Stimulated activated CD8-positive, alpha-beta memory T cell treated with anti-CD3 and anti-CD28 coated beads, Interleukin-2, amount 100 ng/mL, for 1 hour (primary cell): ENCODE measurements at places on chromosomes 12 and 14.

GRCh38 chr14:92748259-92749016 lies at the start of gene LGMN:
Gene LGMN (minus strand): TSS chr14:92748627. CDS start chr14:92732786, 15,841 bp downstream.
- DNase-seq, result peak; percentile 73

DNA sequence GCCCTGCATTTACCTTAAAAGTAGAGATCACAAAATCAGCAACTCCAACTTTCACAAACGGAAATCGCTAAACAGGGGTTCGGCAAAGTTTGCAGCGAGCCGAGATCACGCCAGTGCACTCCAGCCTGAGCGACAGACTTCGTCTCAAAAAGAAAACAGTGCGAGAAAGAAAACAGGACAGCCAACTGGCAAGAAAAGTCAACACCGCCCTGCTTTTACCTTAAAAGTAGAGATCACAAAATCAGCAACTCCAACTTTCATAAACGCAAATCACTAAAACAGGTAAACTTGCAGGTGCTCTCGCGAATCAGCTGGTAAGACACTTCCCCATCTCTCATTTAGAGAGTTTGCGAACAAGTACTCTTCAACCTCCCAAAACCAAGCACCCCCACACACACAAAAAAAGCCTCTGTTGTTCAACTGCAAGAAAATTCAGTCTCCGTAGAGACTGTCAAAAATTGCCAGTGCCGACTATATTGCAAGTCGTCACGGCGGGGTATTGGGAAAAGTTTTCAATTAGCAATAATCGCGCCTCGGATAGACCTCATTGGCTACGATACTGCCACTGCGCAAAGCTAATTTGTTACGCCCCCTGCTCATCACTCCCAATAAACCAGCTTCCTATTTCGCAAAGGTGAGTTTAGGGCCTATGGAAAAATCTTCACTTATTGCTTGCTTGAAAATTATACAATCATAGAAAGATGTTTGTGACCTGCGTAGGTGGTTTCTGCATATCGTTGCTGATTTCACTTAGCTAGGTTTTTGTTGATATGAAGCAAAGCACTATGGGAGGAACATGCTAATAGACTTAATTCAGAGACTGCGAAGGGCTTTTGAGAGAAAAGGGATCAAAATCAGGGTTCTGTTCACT lies at the start of gene RNU4-1:
RNU4-1 (minus strand) TSS at position 577 of the 871 bp plus-strand sequence.
- DNase-seq, result peak; percentile 57

DNA sequence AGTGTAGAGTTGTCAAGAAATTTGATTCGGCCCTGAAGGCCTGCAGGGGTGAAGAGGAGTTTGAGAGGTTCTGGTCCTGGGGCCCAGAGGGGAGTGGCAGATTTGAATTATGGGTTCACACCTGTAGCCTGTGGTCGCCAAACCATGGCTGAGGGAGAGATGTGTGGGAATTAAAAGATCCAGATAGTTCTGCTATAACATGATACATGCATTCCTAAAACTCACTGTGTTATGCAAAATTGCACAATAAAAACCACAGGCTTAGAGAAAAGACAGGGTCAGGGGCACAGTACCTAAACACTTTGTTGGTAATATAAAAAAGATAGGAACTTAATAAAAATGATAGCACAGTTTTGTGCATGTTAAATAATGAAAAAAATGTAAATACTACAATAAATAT lies 106.2 kb downstream of the TMEM30B start:
- DNase-seq, result no peak

DNA sequence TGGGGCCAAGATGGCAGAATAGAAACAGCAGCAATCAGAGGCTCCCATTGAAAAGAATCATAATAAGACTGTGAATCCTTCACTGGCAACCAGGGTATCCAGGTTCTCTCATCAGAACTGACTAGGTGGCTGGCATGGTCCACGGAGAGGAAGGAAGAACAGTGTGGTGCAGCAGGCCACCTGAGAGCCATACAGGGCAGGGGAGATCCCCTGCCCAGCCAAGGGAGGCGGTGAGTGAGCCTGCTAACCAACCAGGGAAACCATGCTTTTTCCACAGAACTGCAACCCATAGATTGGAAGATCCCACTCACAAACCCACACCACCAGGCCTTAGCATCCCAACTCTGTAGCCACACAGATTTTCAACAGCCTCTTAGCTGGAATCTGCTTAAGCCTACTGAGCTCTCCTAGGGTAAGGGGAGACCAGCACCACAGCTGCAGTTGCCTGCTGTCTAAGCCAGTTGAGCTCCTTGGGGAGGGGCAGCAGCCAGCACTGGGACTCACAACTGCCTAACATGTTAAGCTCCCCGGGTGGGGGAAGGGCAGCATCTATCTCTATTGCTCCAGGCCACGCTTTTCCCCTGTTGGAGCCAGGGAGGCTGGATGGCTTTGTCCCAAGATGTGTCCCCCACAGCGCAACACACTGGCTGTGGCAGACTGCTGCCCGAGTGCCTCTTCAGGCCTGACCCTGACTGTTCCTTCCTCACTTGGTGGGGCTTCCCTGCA lies 342.6 kb upstream of the CCDC196 start:
- no peak for DNase-seq

- DNase-seq, result no peak
These were observed 45.4 kb downstream of the BCAT1 start for GRCh38 chr12:24903329-24904088.

DNA sequence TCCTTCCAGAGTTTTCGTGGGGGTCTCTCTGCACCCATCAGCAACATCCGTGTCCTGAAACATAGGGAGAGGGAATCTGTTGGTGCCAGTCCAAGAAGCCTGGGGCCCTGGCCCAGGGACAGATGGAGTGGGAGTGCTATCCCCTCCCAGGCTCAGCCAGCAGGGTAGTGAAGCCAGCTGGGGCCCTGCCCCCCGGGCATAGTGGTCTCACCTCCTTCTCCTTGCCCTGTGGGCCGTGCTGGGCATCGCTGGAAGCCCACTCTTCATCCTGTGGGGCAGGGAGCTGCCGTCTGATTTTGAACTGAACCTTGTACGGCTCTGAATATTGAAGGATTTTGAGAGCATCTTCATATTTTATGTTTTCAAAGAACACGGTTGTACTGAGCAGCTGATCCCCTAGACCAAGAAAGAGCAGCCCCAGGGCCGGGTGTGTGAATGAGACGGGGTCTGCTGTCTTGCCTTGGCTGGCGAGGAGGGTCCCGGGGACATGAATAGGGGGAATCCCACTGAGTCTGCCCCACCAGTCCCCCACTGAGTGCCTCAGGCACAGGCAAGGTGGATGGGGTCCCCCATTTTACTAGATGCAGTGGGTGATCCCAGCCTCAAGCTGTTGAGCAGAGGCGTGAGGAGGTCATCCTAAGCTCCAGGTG lies 23.3 kb downstream of the AHNAK2 start:
- DNase-seq, result no peak

DNA sequence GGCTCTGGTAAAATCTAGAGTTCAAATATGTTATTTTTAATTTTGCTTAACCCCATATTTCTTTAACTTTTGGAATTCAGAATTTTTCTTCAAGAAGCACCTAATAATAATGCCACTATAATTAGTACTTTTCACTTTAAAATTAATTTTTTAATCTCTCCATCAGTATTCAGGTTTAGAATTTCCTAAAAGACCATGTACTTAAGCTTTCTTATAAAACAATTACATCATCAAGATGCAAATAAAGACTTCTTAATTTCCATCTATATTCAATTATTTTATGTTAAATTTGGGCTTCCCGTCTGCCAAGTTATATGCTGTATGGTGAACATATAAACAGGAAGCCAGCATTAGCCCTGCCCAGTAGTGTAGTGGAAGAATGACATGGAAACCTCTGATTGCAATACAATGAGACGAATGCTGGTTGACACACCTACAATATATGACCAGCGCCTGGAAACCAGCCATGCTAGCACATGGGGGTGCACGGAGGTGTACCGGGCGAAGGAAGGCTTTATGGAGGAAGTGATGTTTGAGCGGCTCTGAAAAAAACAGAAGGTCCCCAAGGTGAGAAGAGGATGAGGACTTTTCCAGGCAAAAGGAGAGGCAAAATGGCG lies 82.2 kb downstream of the LLPH start:
- no peak for DNase-seq

- DNase-seq, result no peak
These were observed 225.6 kb upstream of the CRY1 start for GRCh38 chr12:107318806-107319532.

DNA sequence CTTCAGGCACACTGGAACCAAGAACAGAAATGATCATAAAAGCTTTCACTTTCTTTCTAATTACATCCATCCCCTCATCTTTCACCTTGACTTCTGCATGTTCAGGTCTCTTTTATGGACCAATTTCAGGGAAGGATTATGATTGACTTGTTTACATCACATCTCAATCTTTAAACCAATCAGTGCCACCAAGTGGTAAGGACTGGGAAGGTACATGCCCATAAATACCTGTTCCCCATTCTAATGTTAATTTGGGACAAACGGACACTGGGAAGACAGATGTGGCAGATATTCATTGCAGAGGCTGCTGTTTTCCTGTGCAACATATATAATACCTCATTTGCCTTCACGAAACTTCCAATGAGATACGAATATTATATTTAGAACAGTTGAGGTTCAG lies 978.1 kb downstream of the GALC start:
- DNase-seq, result no peak

DNA sequence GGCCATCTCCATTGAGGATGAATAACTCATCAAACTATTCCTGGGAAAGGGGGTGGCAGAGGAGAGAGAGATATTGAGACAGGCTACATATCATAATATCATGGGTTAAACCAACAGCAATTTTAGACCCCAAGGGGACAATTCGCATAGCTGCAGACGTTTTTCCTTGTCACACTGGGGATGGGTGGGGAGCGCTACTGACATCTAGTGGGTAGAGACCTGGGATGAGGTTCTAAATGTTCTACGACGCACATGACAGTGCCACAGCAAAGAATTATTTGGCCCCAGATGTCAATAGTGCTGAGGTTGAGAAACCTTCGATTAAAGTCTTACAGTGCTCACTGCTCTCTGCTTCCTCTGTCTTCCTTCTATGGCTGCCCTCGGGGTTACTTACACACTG lies 425.6 kb downstream of the NRXN3 start:
- DNase-seq, result no peak

GRCh38 chr12:48796976-48797375 lies 8.1 kb upstream of the ADCY6 start:
- no peak for DNase-seq

- DNase-seq, result no peak
These were observed 20.1 kb downstream of the LIN7A start for GRCh38 chr12:80917651-80918050.

- no peak for DNase-seq
These were observed 86.5 kb upstream of the DIO3 start for GRCh38 chr14:101474563-101475455.

DNA sequence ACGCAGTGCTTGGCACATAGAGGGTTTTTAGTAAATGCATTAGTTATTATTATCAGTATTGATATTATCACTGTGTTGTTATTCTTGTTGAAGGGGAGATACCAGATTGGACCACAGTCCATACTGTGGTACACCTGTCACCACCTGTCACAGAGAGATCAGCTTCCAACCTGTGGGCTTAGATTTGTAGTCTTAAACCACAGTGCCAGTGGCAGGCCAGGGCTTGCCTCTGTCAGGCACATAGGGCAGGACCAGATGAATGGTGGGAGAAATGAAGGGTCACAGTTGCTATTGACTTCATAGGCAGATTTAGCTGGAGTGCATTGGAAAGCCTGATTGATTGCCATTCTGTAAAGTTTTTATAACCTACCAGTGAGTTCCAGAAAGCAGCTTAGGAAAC lies 35.1 kb downstream of the ARL1 start:
- no peak for DNase-seq

DNA sequence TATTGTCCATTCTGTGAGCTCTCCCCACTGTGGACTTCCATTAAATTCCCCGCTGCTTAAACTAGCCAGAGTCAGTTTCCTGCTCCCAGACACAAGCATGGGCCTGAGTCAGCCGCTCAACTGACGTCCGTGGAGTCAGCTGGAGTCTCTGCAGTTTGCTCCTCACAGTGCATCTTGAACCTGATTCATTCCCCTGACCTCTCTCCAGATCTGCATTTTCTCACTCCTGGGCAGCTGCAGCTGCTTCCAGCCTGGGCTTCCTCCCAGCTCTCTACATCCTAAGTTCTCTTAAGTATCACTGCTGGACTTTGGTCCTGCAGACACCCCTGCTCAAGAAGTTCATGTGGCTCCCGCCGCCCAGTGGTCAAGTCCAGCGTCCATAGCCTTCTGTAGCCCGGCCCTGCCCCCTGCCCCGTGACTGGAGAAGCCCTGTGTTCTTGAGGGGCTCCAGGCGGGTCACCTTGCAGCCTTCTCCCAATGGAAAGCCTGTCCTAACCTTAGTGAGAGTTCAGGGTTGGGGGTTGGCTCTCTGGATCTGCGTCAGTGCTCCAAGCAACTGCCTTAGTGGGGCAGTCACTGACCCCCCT lies 20.0 kb downstream of the NFKBIA start:
- DNase-seq, result no peak

DNA sequence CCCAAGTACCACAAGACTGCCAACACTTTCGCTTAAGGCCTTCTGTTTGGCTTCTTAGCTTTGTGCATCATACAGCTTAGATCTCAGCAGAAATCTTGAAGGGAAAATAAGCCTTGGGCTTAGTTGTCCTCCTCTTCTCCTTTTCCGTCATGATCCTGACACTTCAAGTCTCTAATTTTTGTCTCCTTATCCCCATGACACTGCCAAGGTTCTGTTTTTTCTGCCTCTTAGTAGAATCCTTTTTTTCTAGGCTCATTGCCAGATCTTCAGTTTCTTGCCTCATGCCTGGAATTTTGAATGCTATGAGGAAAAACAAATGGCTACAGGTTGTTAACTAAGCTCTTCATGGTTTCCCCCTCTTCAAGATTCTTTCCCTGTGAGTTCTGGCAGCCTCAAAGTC lies 450.4 kb downstream of the LRFN5 start:
- DNase-seq, result no peak

DNA sequence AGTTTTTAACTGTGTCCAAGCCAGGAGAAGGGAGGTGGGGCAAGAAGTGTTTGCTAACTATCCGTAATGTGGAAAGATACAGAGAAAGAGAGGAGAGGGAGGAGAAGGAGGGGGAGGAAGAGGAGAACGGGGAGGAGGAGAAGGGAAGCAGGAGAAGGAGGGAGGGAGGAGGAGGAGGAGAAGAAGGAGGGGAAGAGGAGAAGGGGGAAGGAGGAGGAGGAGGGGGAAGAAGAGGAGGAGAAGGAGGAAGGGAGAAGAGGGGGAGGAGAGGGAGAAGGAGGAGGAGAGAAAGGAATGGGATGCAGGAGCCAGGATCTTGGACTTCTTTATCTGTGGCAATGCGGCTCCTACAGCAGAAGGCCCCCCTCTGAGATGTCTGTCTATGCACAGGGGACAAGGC lies 510.3 kb upstream of the CCDC196 start:
- DNase-seq, result no peak

DNA sequence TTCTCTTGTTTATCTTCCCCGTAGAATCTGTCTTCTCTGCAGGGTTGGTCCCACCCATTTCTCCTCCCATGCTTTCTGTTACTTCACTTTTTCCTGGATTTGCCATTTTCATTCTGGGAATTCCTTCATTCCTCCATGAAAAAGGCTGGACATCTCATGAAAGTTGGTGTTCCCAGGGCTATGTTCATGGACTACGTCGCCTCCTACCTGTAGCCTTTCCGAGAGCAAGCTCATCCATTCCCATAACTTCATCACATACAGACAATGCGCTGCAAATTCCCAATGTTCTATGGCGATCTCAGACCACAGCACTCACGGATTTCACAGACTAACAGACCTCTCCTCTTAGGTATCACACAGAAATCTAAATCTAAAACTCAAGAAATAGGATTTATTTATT lies 217.1 kb downstream of the EXOC5 start:
- no peak for DNase-seq
